ENCODE measurements at places on chromosomes 6 and 20. TPM values are rescaled to one million over a fixed set of nuclear protein-coding genes. Genes with fewer than 3 reads are reported as not detected.

YWHAB gene
- 303 TPM for total RNA-seq

GABRR1 gene
- total RNA-seq: not detected

- DNase-seq: no peak
These were observed 37.0 kb downstream of the SHLD1 start for GRCh38 chr20:5786930-5787795.

DNA sequence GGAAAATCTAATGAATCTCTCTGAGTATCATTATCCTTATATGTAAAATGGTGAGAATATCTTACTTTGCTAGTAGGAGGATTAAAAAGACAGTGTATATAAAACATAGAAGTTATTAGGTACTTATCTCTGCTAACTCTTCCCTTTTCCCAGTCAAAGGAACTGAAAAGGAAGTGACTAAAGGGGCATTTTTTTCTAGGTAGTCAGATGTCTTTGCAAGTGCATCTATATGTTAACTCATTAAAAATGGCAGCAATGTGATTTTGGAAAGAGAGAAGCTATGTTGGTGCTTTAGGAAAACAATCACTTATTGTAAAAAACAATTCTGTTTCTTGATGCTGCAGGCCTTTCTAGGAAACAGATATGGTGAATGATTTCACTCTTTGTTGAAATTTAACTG lies 180.9 kb downstream of the SAMD5 start:
- no peak for DNase-seq

DNA sequence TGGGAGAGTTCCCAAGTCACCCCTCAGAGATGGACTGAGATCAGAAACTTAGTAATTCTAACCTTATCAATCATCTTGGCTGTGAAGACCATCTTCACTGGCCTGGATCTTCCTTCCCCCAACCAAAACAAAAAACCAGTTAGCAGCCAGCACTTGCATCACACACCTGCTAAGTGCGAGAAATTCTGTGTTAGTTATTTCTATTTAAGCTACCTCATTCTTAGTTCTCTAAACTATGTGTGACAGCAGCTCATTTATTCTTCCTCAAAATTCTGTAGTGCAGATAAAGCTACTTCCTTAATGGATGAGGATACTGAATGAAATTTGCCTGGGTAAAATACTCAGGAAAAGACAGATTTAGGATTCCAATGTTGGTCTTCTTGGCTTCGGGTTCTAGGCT lies 18.2 kb upstream of the TAGAP start:
- no peak for DNase-seq

DNA sequence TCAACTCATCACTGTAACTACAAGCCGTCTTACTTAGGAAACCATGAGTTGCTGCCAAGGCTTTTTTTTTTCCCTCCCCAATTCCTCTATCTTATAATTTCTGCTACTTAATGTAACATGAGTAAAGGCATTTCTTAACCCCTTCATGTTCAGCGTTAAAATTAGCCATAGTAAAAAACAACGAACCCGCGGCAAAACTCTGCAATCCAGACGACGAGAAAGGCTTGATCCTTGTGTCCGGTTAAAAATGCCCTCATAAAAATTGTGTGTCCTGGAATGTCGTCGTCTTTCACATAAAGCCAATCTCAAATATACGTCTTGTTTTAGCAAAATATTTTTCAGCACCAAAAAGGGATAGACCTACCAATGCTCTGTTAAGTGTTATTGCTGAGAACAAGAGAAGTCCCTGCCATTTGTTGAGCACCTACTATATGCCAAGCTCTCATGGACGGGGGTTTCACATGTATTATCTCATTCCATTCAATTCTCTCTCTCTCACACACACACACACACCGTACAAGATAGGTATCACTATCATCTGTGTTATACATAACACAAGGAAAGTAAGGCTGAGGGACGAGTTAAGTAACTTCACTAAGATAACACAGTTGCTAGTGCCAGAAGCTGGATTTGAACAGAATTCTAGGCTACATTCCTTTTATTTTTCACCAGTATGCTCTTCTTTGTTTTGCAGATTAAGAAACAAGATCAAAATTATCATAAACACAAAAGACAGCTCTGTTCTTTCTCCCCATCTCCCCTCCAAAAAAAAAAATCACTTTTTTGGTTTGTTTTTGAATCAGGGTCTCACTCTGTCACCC lies 683 bp upstream of the ARHGAP18 start:
- DNase-seq: no peak

- no peak for DNase-seq
These were observed 240.9 kb downstream of the COL12A1 start for GRCh38 chr6:74964871-74965441.
